ENCODE measurements at places on chromosomes 11 and 22.

GRCh38 chr11:118319337-118319707 lies 14.8 kb downstream of the CD3E start:
- no peak for DNase-seq

GRCh38 chr11:130872513-130872912 lies 43.8 kb downstream of the SNX19 start:
- DNase-seq, result no peak

GRCh38 chr22:25558341-25558740 lies 6.1 kb upstream of the GRK3 start:
- DNase-seq, result no peak

DNA sequence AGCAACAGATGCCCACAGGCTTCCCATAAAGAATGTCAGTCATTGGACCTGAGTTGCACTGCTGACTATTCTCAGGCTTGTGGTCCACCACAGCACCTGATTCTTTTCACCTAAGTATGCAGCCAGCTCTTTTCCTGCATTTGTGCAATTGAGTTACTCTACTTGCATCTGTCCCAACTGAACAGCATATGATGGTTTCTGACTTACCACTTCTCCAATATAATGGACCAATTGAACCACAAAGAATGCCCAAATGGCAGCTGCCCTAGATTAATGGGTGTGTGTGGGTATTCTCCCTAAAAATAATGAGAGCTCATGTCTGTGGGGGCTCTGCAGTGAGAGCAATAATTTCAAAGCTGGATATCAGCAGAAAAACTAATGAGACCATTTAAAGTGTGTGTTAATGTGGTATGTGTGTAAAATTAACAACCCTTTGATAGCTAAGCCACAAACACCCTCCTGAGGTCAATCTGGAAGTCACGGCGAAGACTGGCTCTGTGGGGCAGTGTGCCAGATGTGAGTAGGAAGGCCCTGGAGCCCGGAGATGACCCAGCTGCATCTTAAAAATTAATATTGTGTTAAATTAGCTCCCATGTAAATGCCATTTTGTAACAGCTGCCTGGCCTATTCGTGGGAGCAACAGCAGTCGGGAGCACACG lies 43.8 kb downstream of the SC5D start:
- DNase-seq, result no peak

All from NCI-H524 treated with DMSO at 0.1 percent for 48 hours (cell line).